PC-3 (cell line): ENCODE measurements at places on chromosomes 11 and 22. TPM values are rescaled to one million over a fixed set of nuclear protein-coding genes. Genes with fewer than 3 reads are reported as not detected.

DNA sequence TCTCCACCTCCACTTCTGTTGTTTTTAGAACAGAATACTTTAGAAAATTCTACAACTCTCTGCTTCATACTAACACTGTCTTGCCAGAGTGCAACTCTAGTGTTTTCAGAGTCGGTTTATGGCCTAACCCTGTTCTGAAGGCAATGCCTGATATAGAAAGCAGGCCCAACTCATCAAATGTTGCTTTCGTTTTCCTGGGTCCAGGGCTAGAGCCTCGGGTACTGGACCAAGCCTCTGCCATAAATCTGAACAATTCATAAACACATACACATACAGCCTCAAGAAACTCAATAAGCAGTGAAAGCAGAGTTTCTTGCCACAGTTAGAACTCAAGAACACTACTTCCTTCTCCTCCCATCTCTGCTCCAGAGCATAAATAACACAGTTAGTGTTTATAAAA lies 9.8 kb downstream of the TMEM218 start:
- DNase-seq: no peak

DNA sequence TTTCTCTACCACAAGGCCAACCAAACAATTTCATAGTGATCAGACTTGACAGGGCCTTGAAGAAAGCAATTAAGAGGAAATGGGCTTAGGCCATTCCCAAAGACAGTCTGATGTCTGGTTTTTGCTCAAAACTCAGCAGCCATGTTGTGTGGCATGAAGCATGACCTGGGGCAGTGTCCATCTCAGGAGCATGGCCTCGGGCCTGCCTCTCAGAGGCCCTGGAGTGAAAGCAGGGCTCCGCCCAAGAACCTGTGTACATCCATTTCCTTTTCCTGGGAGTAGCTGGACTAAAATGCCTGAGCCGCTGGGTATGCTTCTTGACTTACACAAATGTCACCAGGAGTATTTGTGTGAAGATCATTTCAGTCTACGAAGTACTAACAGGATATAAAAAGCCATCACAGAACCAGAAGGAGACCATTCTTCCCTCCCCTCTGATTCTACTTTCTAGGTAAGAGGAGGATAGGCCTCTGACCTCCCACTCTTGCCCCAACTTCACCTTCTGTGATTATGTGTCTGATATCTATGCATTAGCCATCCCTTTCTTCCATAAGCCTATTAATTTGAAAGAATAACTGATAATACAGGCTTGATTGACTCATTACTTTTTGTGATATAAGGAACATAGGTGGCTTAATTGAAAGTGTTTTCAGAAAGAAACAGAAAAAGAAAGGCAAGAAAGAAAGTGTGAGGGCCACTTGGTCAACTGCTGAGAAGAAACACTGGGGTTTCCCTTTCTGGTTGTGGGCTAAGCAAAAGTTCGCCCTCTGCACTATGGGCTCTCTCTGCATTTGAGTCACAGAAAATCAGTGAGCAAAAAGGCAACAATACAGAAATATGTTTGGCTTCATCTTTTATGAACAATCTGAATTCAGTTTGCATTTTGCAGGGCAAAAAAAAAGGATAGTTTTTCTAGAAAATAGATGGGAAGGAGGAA lies 188.6 kb upstream of the MTMR2 start:
- DNase-seq: no peak

GRCh38 chr11:110972640-110973039 lies 260.4 kb upstream of the ARHGAP20 start:
- peak; percentile 26 for DNase-seq

- DNase-seq: no peak
Measured at GRCh38 chr11:58998480-58999290, 59.4 kb downstream of the GLYATL1 start.

DNA sequence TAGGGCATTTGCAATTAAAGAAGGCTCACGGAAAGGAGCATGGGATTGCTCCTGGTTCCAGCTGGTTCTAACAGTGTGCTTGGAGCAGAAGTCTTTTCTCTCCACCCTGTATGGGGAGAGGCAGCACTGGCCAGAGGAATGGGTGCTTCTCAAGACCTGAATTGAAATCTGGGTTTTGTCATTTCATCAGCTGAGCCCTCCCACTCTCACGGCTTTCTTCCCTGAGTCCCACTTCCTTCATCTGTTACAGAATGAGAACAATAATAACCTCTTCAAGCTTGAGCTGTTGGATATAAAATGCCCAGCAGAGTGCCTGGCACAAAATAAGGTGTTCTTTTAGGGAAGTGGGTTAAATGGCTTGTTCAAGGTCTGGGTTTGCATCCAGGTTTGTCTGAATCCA lies 17.2 kb downstream of the CNTF start:
- no peak for DNase-seq

DNA sequence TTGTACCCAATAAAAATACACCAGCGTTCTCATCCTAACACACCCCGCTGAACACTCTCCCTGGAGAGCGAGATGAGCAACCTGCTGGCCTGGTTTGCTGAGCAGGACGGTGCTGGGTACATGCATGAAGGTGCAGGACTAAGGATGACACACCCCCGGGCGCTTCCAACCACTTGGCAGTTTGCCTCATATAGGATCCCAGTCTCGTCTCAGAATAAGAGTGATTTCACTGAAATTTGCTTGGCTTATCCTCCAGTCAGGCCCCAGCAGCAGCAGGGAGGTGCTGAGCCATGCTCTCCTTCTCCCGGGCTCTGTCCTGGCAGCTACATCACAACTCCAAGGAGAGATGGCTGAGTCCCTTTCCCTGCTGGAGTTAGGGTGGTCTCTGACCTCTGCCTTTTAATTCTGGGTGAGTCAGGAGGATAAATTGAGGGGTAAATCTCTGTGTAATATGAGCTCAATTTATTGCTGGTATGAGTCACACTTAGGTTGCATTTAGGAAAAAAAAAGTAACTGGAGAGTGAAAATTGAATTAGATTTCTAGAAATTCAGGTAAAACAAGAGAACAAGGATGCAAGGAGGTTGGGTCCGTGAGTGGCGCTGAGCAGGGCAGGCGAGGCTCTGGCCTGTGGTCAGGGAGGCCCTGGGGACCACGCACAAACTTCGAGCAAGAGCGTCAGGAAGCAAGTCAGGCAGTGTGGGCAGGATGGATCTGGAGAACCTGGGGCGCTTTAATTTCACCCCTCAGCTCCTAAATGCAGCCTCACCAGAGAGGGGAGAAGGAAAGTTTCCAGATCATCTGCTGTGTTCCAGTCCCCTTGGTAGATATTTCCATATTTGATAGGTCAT lies 974.0 kb downstream of the TBC1D22A start:
- peak; percentile 86 for DNase-seq

GRCh38 chr11:58675334-58676155 lies 53.1 kb downstream of the CNTF start:
- DNase-seq: peak; percentile 85

Gene SAA4
- total RNA-seq: not detected in 2 replicates

Gene APIP
- 30.5 and 35.3 TPM in 2 replicates for total RNA-seq

Gene TMPRSS6
- total RNA-seq: 0.04 TPM in 1 of 2 replicates, not detected in the other
